Stimulated activated CD8-positive, alpha-beta memory T cell treated with anti-CD3 and anti-CD28 coated beads, Interleukin-2, amount 100 ng/mL, for 1 hour (primary cell): ENCODE measurements at places on chromosomes 16 and 17.

GRCh38 chr17:63838631-63839171, 3.8 kb downstream of the SMARCD2 start:
- no peak for DNase-seq

GRCh38 chr16:35792516-35793285, 2333.3 kb downstream of the TP53TG3F start:
- DNase-seq, result no peak

GRCh38 chr17:42189651-42189965, 4.4 kb upstream of the HCRT start:
- no peak for DNase-seq

GRCh38 chr17:78962345-78962983, 17.3 kb downstream of the LGALS3BP start:
- DNase-seq, result no peak

GRCh38 chr16:9534759-9535158, 443.3 kb downstream of the HAPSTR1 start:
- DNase-seq, result no peak

DNA sequence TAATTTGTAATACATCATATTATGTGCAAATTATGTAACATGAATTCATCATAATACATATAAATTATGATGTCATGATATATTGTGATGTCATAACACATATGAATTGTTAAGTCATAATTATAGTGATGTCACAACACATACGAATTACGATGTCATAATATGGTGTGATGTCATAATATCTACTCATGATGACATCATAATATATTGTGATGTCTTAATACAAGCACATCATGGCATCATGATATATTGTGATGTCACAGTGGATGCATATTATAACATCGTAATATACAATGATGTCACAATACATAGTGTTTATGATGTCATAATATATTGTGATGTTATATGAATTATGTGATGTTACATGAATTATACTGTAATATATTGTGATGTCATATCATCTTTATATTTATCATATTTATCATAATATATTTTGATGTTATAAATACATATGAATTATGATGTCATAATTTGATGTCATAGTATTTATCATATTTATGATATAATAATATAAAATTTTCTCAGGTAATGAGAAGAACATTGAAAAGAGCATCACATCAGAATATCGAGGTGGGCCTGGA, 1793.0 kb downstream of the TP53TG3F start:
- DNase-seq, result no peak

DNA sequence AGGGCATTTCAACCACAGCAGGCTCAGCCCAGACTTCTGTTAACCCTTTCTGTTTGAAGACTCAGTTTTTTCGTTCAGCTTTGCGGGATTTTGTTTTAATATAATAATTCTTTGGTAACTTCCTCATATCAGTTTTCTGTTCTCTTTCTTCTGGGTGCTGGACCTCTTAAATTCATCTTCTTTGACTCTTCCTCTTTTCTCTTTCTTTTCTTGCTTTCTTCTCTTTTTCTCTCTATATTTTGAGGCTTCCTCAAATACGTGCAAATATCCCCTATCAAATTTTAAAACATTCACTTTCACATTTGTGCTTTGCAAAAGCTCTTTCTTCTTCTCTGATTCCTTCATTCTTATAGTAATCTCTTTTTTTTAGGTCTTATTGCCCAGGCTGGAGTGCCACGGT, 136.3 kb downstream of the HS3ST3B1 start:
- no peak for DNase-seq

DNA sequence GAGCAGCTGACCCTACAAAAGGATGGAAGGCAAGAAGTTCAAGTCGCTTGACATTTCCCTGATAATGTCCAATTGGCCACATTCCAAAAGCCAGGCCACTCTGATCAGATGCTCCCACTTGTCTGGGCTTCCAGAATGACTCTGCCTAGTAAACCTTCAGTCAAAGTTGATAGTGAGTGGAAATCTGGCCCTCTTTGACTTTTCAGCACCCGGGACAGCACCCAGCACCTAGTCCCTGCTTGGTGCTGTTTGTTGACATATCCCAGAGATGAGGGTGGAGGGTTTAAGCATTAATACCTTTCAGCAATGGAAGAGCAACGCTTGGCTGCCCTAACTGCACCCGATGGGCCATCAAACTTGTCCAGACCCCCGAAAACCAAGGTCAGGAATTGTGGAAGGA, 131.3 kb downstream of the AIPL1 start:
- no peak for DNase-seq

DNA sequence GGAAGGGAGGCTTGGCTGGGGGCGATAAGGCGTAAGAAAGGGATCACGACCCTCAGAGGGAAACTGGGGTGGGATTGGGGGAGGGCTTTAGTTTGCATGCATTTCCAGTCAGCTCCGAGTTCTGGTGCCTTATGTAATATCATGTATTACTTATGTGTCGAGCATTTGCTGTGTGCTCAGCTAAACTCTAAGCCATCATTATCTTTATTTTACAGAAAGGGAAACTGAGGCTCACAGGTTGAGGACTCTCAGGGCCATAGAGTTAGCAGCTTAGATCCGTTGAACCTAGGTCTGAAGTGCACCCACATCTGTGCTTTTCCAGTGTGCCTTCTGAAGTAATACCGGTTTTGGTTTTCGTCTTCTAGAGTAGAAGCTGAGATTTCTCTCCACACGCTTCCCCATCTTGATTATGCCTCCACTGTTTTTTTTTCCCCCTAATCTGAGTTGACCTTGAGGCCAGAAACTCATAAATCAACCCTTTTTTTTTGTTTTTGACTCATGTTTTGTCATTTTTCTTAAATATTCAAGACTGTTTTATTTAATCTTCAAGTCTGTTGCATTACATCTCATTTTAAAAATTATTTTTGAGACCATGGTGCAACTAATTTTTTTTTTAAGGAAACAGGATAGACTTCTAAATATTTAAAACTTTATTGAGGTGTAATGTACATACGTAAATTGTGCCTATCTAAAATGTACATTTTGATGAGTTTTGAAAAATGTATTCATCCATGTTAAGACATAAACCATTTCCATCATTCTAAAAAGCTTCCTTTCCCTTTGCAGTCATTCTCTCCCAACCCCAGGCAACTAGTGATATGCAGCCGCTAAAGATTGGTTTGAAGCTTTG, 741 bp downstream of the CYB5B start:
- DNase-seq, result no peak

- no peak for DNase-seq
Observed at GRCh38 chr17:82957961-82958561, 118.2 kb upstream of the ZNF750 start.

DNA sequence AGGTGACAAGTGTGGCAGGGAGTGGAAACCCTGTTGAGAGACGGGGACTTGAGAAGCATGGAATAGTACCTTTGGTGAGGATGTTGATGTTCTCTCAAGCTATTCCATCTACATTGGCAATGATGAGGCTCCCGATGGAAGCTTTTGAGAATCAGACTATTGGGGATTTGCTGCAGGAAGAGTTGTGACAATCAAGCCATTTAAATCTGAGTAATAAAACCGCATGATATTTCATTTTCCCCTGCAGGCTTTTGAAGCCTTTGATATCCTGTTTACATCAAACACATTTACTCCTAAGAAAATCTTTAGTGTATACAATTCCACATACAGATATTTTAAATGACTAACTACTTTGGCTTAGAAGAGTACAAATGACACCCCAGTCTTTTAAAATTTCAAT, 49.0 kb upstream of the CRYM start:
- DNase-seq, result no peak

- DNase-seq, result no peak
Observed at GRCh38 chr16:68228652-68229051, 7.3 kb downstream of the ESRP2 start.

- DNase-seq, result no peak
Observed at GRCh38 chr17:27216836-27217235, 77.1 kb upstream of the WSB1 start.

GRCh38 chr17:6205525-6205924, 135.3 kb downstream of the WSCD1 start:
- DNase-seq, result no peak

DNA sequence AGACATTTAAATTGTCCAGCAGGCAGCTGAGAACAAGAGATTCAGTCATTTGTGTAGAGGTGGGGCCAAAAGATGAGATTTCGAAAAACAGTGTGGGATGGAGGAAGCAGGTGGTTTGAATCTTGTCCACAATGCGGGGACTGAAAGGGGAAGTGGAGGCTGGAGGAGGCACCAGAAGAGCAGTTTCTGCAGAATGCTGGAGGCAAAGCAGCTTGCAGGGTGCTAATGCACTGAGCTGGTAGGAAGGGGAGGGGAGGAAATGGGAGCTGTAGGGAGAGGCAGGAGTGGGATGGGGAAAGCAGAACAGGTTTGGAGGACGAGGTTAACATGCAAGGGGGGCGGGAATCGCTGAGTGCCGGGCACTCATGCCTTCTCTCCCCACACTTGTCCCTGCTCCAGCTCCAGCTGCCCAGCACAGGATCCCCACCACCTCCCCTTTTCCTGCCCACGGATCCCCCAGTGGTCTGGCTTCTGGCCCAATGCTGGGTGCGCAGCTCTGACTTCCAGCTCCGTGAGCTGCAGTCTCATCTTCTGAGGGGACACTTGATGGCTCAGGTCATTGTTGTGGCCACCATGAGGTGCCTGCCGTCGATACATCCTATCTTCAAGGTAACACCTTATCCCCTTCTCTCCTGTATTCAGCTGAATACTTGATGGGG, 9.4 kb downstream of the C17orf100 start:
- no peak for DNase-seq

- no peak for DNase-seq
Observed at GRCh38 chr16:4859900-4860255, 12.6 kb downstream of the UBN1 start.

DNA sequence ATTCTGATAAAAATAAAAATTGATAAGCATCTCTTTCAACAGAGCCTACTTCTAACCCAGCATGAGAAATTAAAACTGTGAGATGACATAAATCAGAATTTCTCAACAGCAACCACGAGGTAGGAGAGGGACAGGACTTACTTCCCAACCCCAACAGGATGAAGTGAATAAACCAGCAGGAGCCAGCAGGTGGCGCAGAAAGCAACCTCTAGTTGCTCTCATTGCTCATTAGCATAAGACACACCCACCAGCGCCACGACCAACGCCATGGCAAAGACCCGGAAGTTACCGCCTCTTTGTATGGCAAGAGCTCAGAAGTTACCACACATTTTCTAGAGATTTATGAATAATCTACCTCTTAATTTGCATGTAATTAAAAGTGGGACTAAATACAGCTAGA, 189.4 kb upstream of the CDH8 start:
- DNase-seq, result no peak

GRCh38 chr17:40425741-40426140, 8.0 kb upstream of the TOP2A start:
- no peak for DNase-seq

DNA sequence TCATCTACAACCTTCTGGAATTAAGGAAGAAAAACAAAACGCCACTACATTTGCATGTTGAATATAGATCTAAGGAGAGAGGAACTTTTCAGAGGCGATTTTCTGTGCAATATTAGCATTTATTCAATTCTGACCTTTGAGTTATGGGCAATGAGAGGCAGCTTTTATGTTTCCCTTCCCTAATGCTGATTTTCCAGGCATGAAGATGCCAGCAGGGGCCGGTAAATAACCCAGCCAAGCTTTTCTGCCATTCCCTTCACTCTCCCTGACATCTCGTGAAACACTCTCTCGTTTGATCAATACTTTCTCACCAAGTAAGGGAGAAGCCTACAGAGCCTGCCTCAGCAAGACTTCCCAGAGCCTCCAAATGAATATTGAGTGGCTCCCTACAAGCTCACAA, 470.5 kb upstream of the GOT2 start:
- DNase-seq, result no peak

DNA sequence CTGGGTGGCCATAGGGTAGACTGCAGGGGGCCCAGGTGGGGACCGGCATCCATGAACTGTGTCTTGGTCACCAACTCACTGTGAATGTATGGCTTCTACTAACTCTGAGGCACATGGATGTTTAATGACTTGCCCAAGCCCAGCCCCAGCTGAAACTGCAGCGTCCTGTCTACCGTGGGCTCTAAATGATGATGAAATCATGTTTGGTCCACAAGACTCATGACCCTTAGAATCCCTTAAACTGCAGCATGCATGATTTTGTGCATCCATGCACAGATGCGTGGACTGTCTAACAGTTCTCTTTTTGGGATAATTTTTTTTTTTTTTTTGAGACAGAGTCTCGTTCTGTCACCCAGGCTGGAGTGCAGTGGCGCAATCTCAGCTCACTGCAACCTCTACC, 32.4 kb upstream of the CREBBP start:
- DNase-seq, result no peak

DNA sequence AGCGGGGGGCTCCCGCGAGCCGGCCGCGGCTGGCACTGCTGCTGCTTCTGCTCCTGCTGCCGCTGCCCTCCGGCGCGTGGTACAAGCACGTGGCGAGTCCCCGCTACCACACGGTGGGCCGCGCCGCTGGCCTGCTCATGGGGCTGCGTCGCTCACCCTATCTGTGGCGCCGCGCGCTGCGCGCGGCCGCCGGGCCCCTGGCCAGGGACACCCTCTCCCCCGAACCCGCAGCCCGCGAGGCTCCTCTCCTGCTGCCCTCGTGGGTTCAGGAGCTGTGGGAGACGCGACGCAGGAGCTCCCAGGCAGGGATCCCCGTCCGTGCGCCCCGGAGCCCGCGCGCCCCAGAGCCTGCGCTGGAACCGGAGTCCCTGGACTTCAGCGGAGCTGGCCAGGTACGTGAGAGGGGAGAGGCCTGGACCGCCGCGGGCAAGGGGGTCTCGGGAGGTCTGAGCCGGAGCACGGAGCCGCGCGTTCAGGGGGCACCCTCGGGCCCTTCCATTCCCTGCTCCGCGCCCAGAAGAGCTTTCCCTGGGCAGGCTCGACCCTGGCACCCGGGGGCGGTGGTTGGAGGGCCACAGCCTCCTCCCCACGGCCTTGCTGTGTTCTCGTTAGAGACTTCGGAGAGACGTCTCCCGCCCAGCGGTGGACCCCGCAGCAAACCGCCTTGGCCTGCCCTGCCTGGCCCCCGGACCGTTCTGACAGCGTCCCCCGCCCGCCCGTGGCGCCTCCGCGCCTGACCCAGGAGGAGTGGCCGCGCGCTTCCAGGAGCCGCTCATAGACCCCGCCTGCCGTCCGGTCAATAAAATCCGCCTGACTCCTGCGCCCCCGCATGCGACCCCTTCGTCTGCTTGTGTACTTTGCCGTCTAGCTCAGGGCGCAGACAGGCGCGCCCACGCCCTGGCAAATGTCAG, 591 bp downstream of the NPW start:
- no peak for DNase-seq

DNA sequence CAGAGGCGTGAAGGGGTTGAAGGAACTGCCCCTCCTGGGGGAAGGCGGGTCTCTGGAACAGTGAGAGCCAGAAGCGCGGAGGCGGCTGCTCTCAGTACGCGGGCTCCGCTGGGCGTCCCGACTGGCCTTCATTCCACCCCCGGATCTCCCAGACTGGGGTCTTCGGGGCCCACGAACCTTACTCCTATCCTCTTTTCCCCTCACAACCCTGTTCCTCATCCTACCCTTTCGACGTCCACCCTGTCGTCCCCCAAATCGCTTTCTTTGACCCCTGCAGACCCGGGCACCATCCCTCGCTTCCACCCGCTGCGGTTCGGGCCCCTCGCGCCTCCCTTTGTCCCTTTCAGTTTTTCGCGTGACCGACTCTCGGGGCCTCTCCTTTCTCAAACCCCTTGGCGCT, 2114.6 kb downstream of the TP53TG3F start:
- DNase-seq, result no peak

GRCh38 chr17:58763263-58763662, 7.6 kb downstream of the PPM1E start:
- no peak for DNase-seq
